ENCODE measurements at places on chromosomes 5 and 9.

DNA sequence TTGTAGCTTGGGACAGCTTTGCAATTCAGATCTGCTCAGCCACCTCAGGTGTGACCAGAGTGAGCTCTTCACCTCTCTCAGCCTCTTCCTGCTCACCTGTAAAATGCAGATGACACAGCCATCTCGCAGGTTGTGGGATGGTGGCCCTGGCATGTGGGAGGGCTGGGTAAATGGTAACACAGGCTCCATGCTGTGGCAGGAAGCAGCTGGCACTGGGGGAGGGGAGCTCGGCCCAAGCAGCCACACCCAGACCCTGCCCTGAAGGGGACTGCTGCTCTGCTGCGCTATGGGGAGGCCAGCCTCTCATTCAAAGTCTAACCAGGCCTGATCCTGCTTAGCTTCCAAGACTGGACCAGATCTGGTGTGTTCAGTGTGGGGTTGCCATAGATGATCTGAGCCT is 24.1 kb downstream of the PHF2 start:
- no peak for DNase-seq

DNA sequence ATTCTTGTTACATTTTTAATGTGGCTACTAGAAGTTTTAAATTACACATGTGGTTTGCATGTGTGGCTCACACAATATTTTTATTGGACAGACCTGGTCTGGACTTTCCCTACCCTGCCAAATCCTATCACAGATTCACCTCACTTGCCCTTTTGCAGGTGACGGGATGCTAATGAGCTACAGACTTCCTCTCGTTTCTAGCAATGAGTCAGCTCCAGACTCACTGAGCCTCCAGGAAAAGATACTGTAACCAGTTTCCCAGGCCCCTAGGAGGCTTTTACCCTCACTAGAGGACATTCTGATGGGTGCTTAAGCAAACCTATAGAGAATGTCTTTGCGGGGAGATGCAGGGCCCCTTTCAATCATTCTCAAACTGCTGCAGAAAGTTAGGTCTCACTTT is 135.4 kb downstream of the WDR41 start:
- DNase-seq: no peak

DNA sequence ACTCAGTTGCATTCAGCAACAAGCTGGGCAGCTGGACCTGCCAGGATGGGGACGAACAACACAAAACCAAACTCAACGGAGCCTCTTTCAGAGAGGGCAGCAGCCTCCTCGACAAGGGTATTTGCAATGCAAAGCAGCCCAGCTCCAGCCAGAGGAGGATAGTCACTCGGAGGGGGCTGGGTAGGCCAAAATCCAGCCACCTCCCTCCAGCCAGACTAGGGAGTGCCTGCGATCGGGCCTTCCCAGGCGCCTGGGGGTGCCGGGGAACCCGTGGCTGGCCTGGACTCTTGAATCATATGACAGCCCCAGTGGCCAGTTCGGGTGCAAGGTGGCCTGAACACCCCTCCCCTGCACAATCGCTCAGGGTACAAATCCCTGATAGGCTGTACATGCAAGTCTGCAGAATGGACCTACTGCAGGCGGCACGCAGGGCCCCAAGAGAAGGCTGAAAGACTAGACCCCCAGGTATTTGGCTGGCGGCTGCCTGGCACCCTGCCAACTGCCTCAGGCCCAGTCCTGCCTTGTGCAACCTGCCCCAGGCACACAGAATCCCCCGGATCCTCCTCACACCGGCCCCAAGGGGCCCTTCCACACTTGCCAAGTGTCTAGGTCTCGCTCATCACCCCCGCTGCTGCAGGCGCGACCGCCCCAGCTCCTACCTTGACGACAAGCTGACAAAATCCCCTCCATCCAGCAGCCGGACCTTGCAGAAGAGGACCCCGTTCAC is 1.3 kb downstream of the EEIG1 start:
- DNase-seq: no peak

DNA sequence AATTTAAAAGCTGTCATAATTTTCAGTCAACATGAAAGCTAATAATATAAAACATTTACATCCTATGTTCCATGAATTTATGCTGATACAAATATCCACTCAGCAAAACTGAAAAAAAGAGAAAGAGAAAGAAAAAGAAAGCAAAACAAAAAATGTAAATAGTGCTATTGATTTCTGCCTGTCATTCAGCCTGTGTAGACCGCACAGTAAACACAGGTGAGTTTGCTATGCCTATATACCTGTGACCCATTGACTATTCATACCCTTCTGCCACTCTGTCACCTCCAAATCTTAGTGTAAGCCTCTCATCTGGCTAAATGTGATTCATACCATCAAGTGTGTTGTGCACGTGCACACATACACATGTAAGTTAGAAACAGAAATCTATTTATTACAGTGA is 359.0 kb upstream of the RORB start:
- DNase-seq: no peak

DNA sequence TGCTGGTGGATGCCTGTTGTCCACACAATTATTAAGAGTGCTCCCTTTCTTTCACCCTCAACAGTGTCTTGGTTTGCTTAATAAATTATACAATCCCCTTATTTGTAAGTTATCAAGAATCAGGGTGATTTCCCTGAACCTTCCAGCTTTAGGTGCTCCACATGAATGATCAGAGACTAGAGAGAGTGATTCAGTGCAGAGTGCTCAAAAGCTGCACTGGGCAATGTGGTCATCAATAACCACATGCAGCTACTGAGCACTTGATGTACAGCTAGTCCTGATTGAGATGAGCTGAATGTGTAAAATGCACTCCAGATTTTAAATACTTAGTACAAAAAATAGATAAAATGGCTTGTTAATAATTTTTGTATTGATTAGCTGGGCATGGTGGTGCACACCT is 76.8 kb upstream of the TRIO start:
- no peak for DNase-seq

DNA sequence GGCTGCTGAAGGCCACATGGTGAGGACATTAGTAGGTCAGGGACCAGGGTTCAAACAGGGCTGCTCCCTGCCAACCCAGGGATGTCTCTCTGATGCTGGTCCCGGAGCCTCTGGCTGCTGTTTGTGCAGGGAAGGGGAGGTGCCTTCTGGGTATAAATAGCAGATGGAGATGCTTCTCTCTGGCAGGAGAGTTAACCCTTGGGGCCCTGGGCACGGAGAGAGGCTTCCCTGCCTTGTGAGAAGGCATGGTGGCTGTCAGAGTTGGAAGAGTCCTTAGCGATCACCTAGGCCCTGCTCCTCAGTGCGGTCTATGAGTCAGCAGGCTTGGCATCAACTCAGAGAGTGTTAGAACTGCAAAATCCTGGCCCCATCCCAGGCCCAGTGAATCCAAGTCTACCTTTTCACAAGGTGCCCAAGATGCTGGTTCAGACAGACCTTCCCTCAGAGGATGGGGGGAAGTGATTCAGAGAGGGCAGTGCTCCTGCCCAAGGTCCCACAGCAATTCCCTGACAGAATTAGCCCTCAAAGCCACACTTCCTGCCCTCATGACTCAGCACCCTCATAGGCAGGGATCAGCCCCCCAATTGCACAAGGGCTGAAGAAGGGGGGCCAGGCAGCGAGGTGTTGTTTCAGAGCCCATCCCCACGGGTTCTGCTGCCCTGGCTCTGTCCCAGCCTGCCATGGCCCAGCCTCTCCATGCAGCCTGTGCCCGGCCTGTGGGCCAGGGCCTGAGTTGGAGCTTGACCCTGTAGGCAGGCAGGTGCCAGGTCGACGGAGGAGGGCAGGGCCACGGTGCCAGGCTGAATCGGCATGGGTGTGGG is 25.6 kb downstream of the CAMK2A start:
- no peak for DNase-seq

GRCh38 chr5:134086225-134086942 is 28.1 kb upstream of the TCF7 start:
- no peak for DNase-seq

DNA sequence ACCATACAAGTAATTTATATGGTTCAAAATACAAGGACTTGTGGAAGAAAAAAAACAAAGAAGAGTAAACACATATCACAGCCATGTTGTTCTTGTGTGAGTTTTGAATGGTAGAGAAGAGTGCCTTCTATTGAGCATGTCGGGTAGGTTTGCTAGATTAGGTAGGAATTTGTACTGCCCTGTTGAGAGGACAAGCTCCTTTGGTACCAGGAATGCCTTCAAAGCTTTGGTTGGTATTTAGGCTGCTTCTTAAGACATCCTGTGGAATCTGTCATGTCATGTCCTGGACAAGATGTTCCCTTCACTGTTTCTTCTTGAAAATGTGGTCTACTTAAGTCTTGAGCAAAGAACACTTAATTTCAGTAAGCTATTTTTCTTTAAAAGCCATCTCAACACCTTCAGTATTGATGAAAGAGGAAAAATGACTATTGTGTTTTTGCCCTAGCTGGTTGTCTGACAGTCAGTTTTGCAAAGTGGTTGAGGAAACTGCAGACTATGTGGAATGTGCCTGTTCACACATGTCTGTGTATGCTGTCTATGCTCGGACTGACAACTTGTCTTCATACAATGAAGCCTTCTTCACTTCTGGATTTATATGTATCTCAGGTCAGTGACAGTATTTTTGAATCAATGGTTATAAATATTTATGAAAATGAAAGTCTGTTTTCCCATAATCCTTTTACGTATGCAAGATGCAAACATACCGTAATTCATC is 296.9 kb downstream of the ADGRV1 start:
- no peak for DNase-seq

GRCh38 chr5:73939557-73939956 is 313.6 kb downstream of the ARHGEF28 start:
- no peak for DNase-seq

DNA sequence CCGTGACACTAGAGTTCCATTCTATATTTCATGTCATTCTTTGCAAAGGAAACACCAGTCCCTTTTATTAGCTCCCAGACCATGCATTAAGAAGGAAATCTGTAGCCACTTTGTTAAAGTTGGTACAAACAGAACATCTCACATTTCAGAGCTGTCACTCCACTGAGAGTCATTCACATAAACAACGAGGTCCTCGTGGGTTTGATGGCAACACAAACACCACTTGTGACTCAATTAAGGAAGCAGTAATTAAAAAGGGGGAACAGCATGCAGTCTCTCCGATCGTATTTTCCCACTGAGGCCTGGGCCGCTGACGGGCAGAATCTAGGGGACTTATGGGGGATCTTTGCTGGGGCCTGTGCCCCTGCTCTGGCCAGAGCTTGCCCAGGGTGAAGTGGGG is 94.2 kb upstream of the ZNF618 start:
- no peak for DNase-seq

GRCh38 chr5:57891443-57891842 is 408.8 kb upstream of the ACTBL2 start:
- no peak for DNase-seq

DNA sequence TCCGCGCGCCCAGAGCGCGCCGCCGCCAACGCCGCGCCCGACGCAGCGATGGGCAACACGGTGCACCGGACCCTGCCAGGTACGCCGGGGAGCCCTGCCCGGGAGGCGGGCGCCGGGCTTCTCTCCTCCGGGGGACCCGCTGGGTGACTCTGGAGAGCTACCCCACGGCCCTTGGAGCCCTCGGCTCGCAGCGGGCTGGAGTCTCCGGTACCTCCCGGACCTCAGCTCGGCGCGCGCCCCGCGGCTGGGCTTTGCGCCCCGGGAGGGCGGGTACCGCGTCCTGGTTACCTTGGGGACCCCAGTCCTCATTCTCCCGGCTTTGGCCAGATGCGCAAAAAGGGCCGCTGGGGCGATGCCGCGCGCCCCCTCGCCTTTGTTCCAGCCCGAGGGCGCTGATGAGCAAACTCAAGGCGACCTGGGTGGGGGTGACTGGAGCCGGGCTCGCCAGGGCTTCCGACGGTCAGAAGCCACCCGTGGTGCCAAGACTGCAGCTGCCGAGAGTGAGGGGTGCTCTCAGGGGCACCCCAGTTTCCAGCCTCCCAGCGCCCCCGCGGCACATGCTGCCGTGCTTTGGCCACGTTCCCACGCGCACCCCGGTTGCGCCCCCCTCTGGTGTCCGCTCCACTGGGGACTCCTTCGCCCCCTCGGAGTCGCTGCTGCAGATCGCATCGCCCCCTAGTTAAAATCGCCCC is 442 bp downstream of the NEURL1B start:
- DNase-seq: no peak

GRCh38 chr9:94183240-94183999 is 75.7 kb upstream of the ZNF169 start:
- DNase-seq: no peak

DNA sequence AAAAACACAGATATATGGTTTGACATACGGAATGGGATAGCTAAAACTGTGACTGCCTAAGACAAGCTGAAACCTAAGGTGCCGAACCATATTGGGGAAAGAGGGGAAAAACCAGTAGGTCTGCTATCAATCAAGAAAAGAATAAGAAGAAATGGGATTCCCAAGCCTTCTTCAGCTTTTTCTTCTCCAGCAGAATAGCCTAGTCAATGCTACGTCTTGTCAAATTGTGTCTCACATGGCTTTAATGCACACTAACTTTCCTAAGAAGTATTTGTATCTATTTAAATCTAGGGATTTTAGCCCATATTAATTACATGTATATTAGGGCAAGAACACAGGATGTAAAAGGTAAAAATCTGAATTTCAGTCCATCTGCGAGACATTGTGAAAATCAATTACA is 797 bp upstream of the FBXO38 start:
- DNase-seq: no peak

DNA sequence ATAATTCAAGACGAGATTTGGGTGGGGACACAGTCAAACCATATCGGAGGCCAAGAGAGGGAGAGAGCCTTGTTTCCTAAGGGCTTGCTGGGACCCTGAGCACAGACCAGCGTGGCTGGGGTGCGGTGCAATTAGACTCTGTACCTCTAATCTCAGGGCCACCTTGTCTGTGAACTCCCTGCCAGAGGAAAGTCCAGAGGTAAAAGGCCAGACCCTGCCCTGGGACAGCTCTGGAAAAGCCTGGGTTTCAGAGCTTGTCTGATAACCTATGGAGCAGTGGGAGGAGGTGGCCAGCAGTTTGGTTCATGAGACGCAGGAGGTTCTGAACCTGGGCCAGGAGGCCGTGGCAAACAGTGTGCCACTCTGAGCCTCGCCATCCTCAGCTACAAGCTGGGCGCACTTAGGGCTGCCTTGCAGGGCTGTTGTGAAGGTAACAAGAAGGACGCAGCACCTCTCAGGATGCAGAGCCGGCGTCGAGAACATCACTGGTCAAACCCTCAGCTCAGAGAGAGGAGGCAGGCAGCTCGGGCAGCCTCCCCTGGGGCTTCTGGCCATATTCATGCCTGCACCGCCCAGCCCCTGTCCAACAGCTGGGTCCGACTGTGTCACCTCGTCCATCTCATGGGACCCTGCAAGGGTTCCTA is 4.8 kb upstream of the DOLPP1 start:
- no peak for DNase-seq

- no peak for DNase-seq
These were observed 164.3 kb upstream of the KLF9 start for GRCh38 chr9:70578720-70579119.

GRCh38 chr9:95048225-95049087 is 269.1 kb downstream of the FANCC start:
- DNase-seq: peak; percentile 20

DNA sequence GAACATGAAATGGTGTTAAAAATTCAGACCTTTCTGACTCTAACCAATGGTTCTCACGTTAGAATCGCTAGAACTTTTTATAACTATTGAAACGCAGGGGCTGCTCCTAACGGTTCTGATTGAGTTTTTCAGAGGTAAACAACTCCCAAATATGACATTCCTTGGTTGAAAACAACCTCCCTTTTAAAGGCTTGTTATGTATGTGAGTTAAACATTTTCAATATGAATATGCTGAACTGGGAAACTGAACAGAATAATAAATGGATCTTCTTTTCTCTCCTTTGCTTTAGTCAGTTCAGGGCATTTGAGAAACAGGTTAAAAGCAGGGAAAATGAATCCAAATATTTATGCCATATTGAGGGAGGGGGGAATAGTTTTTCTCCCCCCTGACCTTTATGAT is 13.2 kb upstream of the DPYSL3 start:
- DNase-seq: no peak

All from activated T-helper 1 cell treated with Interleukin-2 at 50 U/mL for 16 hours (primary cell).